ENCODE measurements at places on chromosomes 2 and 18. TPM values are rescaled to one million over a fixed set of nuclear protein-coding genes. Genes with fewer than 3 reads are reported as not detected.

DNA sequence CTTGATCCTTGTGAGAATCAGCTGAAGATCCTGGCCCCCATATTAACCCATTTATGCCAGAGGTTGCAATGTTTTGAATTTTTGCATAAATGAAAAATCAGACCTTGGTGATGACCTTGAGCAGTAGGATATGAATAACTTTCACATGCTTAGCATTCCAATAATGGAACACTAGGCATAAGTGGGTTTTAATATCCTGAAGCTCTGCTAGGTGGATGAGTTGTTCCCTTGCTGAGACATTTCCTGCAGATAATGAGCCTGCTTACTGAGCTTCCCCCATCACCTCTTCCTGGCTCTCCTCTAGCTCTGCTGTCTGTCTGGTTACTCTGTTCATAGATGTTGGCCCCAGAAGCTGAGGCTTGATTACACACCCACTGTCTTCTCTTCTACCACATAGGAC is 25.5 kb upstream of the SEC11C start:
- no peak overlapping the region for H3K27ac ChIP-seq
- H3K27me3 ChIP-seq, result no peaks in the 10 kb centered on the region
- DNase-seq, result no peak
- no peak overlapping the region for H3K4me3 ChIP-seq
- no peaks in the 10 kb centered on the region for H3K36me3 ChIP-seq

DNA sequence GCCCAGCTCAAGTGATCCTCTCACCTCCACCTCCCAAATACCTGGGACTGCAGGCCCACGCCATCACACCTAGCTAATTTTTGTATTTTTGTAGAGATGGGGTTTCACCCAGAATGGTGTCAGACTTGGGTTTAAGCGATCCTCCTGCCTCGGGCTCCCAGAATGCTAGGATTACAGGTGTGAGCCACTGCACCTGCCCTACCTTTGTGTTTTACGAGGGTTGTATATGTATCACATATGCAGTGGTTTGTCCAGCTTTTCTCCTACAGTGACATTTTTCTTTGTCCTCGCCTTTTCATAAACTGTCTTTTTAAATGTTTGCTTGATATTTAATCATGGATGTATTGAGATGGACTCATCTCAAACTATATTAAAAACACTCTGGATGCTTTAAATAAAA is 38.5 kb downstream of the AGAP1 start:
- H3K27ac ChIP-seq, result no peak overlapping the region
- H3K27me3 ChIP-seq, result no peaks in the 10 kb centered on the region
- H3K36me3 ChIP-seq, result no peaks in the 10 kb centered on the region
- H3K4me3 ChIP-seq, result no peak overlapping the region
- peaks cover 4% of the 10 kb centered on the region for H3K4me1 ChIP-seq

The UGT1A3 gene
- not detected for total RNA-seq

GRCh38 chr2:122421775-122422174 is 666.3 kb downstream of the TSN start:
- no peaks in the 10 kb centered on the region for H3K27me3 ChIP-seq
- H3K4me3 ChIP-seq, result no peak overlapping the region
- H3K4me1 ChIP-seq, result no peaks in the 10 kb centered on the region
- no peaks in the 10 kb centered on the region for H3K36me3 ChIP-seq
- H3K27ac ChIP-seq, result no peak overlapping the region
- DNase-seq, result no peak

DNA sequence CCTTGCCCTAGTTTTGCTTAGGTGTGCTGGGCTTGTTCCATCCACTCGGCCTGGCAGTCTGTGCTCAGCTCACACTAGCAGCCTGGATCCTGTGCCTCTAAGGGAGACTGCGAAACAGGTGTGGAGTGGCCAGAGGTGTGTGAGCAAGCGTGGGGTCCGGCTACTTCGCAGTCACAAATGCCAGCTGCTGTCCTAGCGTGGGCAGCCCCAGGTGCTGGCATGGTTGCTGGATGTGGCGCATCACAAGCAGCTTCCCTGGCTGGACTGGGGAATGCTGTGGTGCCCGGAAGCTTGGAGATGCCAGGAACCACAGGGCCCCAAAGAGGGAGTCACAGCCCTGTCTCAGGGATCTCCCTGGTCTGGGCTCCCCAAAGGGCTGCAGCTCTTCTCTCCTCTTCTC is 119.0 kb upstream of the TMEFF2 start:
- H3K4me3 ChIP-seq, result no peak overlapping the region
- no peaks in the 10 kb centered on the region for H3K27me3 ChIP-seq
- H3K4me1 ChIP-seq, result no peaks in the 10 kb centered on the region
- no peak overlapping the region for H3K27ac ChIP-seq

The ZNF396 gene
- 0.74 TPM for total RNA-seq

- H3K4me1 ChIP-seq, result peaks cover 16% of the 10 kb centered on the region
- no peak overlapping the region for H3K27ac ChIP-seq
- no peak for DNase-seq
- H3K4me3 ChIP-seq, result no peak overlapping the region
- H3K27me3 ChIP-seq, result no peaks in the 10 kb centered on the region
- H3K36me3 ChIP-seq, result no peaks in the 10 kb centered on the region
These were observed 95.3 kb downstream of the MREG start for GRCh38 chr2:215917953-215918620.

- no peaks in the 10 kb centered on the region for H3K27me3 ChIP-seq
- no peak overlapping the region for H3K4me3 ChIP-seq
- no peak for DNase-seq
These were observed 160.9 kb downstream of the DYSF start for GRCh38 chr2:71613953-71614925.

DNA sequence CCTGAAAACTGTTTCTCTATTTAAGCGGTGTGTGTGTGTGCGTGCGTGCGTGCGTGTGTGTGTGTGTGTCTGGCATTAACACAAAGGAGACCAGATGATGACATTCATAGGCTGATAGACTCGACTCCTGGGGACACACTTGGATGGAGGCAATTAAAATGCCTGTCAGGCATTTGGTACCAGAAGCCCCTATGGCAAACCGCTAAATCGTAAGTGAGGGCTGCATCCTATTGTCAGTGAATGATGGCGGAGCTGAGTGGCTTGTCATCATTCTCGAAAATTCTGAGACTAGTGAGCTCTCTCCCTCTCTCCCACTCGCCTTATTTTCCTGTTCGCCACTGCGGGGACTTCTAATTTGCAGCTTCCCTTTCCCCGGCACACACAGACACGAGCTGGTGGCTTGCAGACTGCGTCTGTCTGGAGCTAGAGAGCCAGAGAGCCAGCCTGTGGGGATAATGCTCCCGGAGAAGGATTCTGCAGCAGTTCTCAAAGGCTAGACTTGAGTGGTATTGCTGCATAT is 155.4 kb downstream of the MAP2 start:
- no peak overlapping the region for H3K4me3 ChIP-seq
- H3K36me3 ChIP-seq, result no peaks in the 10 kb centered on the region
- H3K27ac ChIP-seq, result no peak overlapping the region
- peaks cover 2% of the 10 kb centered on the region for H3K4me1 ChIP-seq
- peak; percentile 51 for DNase-seq

The RGPD4 gene
- total RNA-seq, result 0.08 TPM

DNA sequence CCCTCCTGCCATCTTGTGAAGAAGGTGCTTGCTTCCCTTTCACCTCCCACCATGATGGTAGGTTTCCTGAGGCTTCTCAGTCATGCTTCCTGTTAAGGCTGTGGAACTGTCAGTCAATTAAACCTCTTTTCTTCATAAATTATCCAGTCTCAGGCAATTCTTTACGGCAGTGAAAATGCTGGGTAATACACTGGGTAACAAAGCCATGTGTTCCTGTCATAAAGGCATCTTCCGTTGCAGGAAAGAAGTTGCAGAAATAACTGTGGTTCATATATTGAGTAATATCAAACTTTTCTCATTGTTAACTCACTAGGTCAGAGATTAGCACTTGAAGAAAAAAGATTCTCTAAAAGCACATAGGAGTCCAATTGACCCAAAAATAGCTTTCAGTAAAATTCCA is 163.9 kb upstream of the HNMT start:
- H3K4me3 ChIP-seq, result no peak overlapping the region
- no peaks in the 10 kb centered on the region for H3K27me3 ChIP-seq
- H3K36me3 ChIP-seq, result no peaks in the 10 kb centered on the region

DNA sequence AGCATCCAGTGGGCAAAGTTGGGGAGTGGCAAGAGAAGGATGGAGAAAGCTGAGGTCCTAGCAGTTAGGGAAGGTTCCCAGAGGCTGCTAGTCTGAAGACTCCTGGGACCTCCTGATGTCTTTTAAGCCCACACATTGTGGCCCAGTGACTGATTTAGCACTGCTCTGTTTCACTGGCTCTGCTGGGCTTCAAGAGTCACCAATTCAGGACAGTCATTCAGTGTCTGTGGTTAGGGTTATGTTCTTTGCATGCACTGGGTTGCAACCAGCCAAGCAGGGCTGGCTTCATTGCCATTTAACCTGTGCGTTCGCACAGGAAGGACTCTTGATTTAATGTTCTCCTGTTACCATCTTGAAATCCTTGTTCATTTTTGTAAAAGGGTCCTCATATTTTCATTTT is 199.2 kb downstream of the ICOS start:
- no peaks in the 10 kb centered on the region for H3K36me3 ChIP-seq
- no peak for DNase-seq
- H3K27me3 ChIP-seq, result no peaks in the 10 kb centered on the region
- H3K27ac ChIP-seq, result no peak overlapping the region
- H3K4me3 ChIP-seq, result no peak overlapping the region
- no peaks in the 10 kb centered on the region for H3K4me1 ChIP-seq

GRCh38 chr2:235550946-235551345 is 57.1 kb downstream of the AGAP1 start:
- H3K27me3 ChIP-seq, result no peaks in the 10 kb centered on the region
- no peak overlapping the region for H3K27ac ChIP-seq
- no peaks in the 10 kb centered on the region for H3K36me3 ChIP-seq
- no peak overlapping the region for H3K4me3 ChIP-seq
- no peak for DNase-seq
- H3K4me1 ChIP-seq, result peaks cover 14% of the 10 kb centered on the region

- no peak overlapping the region for H3K27ac ChIP-seq
- no peak for DNase-seq
- H3K4me3 ChIP-seq, result no peak overlapping the region
- no peaks in the 10 kb centered on the region for H3K36me3 ChIP-seq
These were observed 234.0 kb downstream of the EPHA4 start for GRCh38 chr2:221337957-221338685.

The FTCDNL1 gene
- 0.97 TPM for total RNA-seq

Data from H1 (cell line).